ENCODE measurements at places on chromosomes 12 and 14.

GRCh38 chr12:48980953-48981756 lies 3.0 kb downstream of the WNT1 start:
- DNase-seq, result no peak

DNA sequence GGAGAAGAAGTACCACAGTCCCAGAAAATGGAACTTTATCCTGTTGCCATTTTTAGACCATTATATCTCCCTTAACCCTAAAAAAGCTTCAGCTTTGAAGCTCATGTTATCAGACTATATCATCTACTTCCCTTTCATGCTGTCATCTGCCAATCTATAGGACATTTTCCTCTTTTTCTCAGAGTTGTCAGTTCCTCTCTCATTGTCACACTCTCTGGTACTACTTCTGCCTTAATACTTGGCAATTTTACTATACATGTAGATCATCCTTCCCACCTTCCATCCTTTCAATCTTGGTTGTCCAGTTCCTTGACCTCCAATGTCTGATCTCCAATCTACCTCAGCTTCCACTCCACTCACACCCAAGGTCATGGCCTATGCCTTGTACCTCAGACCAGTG lies 57.4 kb downstream of the SLC15A5 start:
- no peak for DNase-seq

GRCh38 chr14:34632411-34632978 lies 2.5 kb upstream of the SNX6 start:
- no peak for DNase-seq

- DNase-seq, result no peak
Observed at GRCh38 chr12:124247331-124247730, 47.6 kb upstream of the RFLNA start.

DNA sequence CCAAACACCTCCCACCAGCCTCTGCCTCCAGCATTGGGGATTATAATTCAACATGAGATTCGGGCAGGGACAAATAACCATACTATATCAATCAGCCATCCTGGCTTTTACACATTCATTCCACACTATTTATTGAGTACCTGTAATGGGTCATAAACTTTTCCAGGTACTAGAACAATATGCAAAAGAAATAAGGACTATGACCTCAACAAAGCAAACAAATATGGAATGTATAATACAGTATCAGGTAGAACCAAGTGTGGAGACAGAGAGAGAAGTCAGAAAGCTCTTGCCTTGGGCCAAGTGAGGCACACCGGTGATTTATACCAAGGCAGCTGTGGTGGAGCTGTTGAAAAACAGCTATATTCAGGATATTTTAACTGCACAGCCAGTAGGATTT lies 116.3 kb downstream of the TSPAN8 start:
- no peak for DNase-seq

- DNase-seq, result peak; percentile 55
Observed at GRCh38 chr14:60721326-60722106, 2.6 kb downstream of the SIX4 start.

- DNase-seq, result no peak
Observed at GRCh38 chr12:981961-982360, 9.1 kb upstream of the ERC1 start.

- DNase-seq, result no peak
Observed at GRCh38 chr12:105706973-105707334, 376.5 kb downstream of the C12orf75 start.

GRCh38 chr12:80056845-80057244 lies 42.5 kb upstream of the OTOGL start:
- peak; percentile 54 for DNase-seq

GRCh38 chr12:122984612-122985337 lies 4.3 kb downstream of the ARL6IP4 start:
- no peak for DNase-seq

- DNase-seq, result peak; percentile 42
Observed at GRCh38 chr12:110689281-110690126, 589 bp upstream of the HVCN1 start.

- no peak for DNase-seq
Observed at GRCh38 chr14:28760431-28760996, 6.1 kb upstream of the FOXG1 start.

- peak; percentile 50 for DNase-seq
Observed at GRCh38 chr14:66944872-66945271, 244.4 kb upstream of the GARIN2 start.

DNA sequence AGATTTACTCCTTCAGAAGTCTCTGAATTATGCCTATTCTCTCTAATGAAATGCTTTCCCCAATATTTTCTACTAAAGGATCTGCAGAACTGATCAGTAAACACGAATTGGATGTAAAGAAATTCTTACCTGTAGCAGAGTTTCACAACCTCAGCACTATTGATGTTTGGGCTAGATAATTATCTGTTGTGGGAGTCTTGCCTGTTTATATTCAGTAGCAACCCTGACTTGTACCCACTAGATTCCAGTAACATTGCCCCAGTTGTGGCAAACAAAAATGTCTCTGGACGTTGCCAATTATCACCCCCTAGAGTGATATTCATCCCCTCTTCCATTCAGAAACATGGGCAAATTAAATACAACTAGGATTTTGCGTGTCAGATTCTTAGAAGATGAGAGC lies 156.8 kb upstream of the TMTC2 start:
- DNase-seq, result no peak

- peak; percentile 49 for DNase-seq
Observed at GRCh38 chr14:103518422-103519042, 4.1 kb downstream of the CKB start.

DNA sequence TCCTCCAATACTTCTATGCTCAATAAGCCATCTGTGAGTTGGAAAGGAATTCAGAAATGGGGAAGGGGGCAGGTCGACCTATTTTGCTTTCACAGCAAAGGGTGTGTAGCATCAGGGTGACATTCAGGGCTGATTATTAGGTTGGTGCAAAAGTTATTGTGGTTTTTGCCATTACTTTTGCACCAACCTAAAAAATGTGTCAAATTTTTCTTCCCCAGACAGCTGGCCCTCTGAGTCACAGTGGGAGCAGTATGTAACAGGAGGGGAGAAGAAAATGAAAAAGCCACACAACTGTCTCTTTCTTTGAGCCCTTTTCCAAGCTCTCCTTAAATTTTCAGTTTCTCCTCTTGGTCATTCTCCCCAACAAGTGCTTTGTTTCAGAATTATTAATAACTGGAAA lies 47.1 kb upstream of the GZMB start:
- DNase-seq, result no peak

- no peak for DNase-seq
Observed at GRCh38 chr14:59422069-59422881, 42.9 kb downstream of the GPR135 start.

DNA sequence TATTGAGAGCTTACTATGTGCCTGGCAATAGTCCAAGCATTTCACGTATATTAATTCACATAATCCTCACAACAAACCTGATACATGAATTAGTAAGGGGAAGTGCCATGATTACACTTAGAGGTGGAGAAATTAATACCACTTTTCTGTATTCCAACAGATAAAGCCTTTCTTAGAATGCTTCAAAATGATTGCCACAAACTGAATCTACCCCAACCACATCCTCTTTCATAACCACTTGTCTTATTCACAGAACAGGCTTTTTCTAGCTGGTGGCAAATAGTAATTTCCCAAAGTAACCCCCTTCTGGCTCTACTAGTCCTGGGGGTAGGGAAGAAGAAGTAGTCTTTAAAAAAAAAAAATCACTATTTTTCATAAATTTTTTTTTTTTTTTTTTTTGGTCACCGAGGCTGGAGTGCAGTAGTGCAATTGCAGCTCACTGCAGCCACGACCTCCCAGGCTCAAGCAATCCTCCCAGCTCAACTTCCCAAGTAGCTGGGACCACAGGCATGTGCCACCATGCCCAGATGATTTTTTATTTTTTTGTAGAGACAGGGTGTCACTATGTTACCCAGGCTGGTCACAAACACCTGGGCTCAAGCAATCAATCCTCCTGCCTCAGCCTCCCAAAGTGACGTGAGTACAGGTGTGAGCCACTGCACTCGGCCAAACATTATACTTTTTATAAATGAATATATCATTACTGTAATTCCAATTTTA lies 59.0 kb upstream of the ARID2 start:
- DNase-seq, result peak; percentile 35

GRCh38 chr12:85688837-85689236 lies 147.4 kb downstream of the RASSF9 start:
- peak; percentile 39 for DNase-seq
